ENCODE measurements at places on chromosomes 2 and 18. TPM values are rescaled to one million over a fixed set of nuclear protein-coding genes. Genes with fewer than 3 reads are reported as not detected.
A peak's percentile ranks its signal among the peaks of the same experiment; 100 is the strongest.

DNA sequence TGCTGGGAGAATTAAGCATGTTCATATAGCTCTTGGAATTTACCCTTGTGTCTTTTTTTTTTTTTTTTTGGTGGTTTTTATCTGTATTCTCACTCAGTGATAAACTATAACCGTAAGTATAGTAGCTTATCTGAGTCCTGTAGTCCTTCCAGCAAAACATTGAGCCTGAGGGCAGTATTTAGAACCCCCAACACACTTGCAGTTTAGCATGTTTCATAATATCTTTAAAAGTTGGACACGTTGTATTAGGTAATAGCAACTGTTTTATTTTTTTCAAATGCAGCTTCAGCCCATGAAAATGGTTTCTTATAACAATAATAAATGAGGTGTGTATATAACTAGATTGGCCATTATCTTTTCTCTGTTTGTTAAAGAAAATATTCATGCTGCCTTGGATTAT lies 603.5 kb upstream of the HS6ST1 start:
- DNase-seq, result no peak

DNA sequence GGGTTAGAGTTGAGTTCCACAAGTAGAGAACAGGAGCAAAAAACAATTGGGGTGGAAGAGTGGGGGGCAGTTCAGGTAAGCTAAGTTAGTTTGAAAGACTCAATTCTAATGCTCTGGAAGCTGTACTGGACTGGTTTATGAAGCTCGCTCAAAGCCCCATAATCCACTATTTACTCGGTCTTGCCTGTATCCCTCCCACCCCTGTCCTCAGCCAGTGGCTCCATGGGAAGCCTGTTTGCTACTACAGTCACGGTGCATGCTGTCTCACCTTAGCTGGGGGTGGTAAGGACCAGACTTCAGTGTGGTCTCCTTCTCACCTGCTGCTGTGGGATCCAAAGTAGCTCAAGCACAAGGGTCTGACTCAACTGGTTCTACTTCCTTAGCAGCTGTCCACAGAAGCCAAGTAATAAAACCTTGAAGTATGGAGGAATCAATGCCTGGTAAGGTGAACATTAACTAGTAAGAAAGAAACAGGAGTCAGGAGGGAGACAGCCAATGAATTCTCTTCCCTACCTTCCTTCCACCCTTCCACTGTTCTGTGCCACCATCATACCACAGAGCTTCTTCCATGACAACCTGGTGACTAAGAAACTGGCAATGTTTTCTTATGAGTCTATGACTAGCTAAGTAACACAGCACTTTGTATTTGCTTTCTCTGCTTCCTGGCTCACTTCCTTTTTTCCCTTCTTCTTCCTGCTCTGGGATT lies 230.8 kb downstream of the SRBD1 start:
- DNase-seq, result no peak

DNA sequence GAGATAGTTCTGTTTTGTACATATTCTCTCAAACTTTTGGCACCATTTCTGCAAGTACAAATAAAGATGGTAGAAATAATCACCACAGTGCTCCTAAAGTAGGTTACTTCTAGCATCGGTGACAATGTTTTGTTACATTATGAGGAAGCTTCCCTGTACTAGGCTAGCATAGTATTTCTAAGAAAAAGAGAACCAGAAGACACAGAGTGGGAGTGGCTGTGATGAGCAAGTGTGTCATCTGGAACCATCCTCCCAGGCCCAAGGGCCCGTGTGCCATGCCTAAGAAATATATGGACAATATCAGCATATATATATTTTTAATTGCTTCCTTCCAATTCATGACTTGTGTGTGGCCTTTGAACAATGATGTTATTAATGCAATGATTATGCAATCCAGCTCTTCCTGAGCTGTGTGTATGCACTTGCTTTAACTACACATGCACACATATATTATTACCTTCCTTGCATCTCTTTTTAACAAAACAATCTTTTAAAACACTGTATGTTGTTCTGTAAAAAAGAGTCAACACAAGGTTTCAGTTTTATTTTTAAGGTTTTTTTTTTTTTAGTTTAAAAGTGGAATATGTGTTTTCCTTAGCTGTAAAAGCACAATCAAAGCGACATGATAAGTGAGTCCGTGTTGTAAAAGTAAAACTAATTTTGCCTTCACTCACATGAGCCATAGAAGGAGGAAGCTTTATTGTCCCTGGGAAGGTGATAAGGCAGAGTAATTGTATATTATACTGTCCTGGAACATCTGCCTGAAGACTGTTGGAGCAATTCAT lies 303.9 kb downstream of the ZNF407 start:
- DNase-seq, result peak; percentile 11

GRCh38 chr2:112184121-112184520 lies 45.9 kb downstream of the FBLN7 start:
- DNase-seq, result no peak

GRCh38 chr2:14417551-14417950 lies 215.0 kb upstream of the LRATD1 start:
- no peak for DNase-seq

GRCh38 chr18:55485666-55486065 lies 102.3 kb downstream of the TCF4 start:
- no peak for DNase-seq

DNA sequence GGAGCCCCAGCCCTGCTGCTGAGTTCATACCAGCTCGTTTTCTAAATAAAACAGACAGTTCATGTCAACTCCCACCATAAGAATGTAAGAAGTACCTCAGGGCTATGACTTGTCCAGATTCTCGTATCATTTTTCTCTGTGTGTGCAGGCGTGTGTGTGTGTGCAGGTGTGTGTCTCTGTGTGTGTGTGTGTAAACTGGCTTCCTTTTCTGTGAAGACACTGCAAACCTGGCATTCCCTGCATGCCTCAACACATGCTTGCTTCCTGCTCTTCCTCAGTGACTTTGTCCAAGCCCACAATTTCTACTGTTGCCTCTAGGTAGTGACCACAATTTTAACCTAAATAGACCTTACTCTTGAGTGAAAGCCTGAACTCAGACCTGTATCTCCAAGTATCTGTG lies 879.0 kb downstream of the SLC4A3 start:
- DNase-seq, result no peak

DNA sequence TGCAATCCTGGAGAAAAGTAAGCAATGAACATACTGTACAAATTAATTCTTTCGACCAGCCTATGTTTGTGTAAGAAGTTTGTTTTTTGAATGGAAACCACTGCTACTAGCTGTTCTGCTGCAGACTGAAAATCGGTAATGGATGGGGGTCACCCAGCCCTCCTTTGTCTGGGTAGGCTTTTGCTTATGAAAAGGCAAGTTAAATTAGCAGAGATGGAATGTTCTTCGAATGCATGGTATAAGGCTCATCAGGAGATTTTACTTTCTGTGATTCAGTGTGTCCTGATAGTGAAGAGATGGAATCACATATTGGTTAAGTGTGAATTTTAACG lies 53.8 kb downstream of the EEF1B2 start:
- DNase-seq, result no peak

DNA sequence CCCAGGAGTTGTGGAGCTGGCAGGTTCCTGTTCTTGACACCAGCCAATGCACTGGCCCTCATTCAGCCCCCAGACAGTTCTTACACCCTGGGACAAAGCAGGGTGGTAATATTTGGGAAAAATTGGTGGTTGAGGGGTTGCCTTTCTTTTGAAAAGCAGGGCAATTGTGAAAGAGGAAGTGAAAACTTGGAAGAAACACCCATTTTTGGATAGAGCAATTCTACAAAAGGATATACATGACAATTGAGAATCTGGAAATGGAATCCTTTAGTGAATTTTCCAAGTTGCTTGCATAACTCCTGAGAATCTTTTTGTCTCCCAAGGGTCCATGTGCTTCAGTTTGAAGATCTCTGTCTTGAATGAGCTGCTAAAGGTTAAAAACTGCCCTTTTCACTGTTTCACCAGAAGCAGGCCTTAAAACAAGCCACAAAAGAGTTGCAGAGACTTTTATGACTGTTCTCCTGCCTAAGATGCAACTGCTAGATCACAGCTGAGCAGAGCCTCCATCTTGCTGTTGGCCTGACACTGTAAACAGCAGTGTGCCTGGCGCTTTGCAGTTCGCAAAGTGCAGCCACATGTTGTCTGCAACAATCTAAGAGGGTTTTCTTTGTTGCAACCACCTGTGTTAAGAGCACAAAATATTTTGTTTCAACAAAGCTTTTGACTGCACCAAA lies 11.8 kb downstream of the COL4A4 start:
- no peak for DNase-seq

GRCh38 chr2:40087434-40087833 lies 308.4 kb upstream of the THUMPD2 start:
- no peak for DNase-seq

- DNase-seq, result peak; percentile 91
Measured at GRCh38 chr2:237446338-237446665, 32.3 kb upstream of the COL6A3 start.

- peak; percentile 72 for DNase-seq
Measured at GRCh38 chr18:3248062-3248657, 559 bp downstream of the MYL12A start.

DNA sequence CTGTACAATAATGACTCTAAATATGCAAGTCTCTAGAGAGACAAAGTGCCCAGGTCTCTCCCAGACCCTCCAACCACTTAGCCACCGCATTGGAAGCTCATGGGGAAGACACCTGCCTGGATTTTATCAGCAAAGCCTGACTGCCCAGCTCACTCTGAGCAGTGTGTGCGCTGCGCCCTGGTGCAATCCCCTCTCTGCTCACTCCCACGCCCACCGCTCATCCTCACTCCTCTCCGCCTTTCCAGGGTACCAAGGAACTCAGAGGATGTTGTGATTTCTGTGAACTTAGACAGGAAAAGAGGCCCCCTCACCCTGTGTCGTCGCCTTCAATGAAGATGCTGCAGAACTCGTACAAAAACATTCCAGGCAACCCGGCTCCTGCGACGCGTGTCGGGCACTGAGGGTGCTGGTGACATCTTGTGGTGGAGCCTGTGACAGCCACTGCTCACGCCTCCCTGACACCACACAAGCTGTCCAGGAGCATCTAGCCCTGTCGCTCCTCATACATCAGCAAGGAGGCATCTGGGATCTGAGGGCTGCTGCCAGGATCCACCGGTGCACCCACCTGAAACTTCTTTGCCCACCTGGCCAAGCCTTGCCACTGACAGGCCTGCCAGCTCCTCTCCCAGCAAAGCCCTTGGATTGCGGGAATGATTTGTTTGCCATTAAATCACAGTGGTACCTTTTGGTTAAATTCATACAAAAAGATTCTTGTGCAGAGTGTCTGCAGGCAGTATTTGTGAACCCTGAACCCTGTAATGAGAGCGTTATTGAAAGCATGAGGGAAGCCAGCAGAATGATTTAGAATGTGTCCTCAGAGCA lies 220.4 kb downstream of the ZNF516 start:
- DNase-seq, result no peak

DNA sequence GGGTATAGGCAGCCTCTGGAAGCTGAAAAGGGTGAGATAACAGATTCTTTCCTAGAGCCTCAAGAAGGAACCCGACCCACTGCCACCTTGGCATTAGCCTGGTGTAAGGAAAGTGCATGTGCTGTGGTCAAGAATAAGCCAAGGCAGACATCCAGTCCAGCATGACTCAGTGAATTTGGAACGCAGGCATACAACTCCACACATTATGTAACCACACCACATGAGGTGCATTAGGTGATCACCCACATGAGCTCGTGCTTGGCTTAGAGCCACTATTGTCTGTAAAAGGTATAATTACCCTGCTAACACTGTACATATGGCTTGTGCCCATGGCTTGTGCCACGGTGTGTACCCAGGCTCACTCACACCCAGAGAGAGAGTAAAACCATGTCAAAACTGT lies 583.7 kb upstream of the HNMT start:
- no peak for DNase-seq

GRCh38 chr18:58863539-58864145 lies 1.0 kb upstream of the ZNF532 start:
- peak; percentile 55 for DNase-seq

GRCh38 chr2:8704906-8705305 lies 23.1 kb downstream of the ID2 start:
- DNase-seq, result no peak

DNA sequence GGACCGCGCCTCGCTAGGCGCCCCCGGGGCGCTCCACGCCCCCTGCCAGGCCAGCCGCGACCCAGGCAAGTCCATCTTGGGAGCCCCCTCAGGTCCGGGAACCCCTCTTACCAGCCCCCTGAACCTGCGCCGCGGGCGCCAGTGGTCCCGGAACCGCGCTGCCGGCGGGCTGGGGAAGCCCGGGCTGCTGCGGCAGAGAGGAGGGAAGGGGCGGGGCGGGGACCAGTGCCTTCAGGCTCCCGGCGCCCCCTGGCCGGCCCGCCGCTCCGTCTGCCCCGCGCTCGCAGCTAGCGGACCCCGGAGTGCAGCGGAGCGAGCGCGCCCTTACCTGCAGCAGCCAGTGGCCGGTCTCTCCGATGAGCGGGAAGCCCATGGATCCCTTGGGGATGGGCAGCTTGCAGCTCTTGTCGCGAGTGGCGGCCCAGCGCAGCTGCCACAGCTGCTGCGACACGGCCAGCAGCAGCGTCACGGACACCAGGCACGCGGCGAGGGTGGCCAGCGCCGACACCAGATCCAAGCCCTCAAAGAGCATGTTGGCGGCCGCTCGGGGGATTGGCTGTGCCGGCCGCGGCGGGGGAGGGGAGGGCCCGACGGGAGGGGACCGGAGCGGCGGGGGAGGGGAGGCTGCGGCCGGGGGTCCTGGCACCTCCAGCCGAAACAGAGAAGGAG lies at the start of gene CYP26B1:
TSS of gene CYP26B1 (minus strand) at position 560 of the 669 bp plus-strand sequence. CDS start at position 532, 28 bp downstream.
- no peak for DNase-seq

DNA sequence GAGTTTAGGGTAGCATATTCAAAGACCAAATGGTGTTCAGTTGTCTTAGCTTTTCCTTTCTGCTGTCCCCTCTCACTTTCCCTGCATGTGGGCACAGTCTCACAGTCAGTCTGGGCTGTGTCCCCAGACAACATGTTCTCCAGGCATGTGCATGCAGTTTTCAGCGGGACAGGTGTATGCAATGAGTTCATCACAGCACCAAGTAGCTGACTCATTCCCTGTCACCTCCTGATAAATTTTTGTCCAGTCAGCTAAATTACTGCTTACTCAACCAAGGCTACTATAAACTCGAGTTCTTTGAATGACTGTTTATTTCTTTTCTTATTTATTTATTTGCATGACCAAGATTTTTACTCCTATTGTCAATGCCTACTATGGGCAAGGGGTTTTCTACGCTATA lies 148.8 kb upstream of the CDH19 start:
- no peak for DNase-seq

GRCh38 chr2:203740871-203741281 lies 34.4 kb downstream of the CD28 start:
- DNase-seq, result peak; percentile 34

Gene CHRNA1
- 0.32 TPM for total RNA-seq

Gene INHA
- 0.43 TPM for total RNA-seq

Gene ALKAL2
- total RNA-seq, result not detected

Gene PARD6G
- 1.7 TPM for total RNA-seq

Gene ANKRD30B
- total RNA-seq, result 1.9 TPM

Gene SLC19A3
- under 0.01 TPM for total RNA-seq

Gene ESPNL
- 4.2 TPM for total RNA-seq

Gene TRAPPC8
- 56.6 TPM for total RNA-seq

Gene LRP2
- under 0.01 TPM for total RNA-seq

Gene PARD3B
- 53.1 TPM for total RNA-seq

Gene SOCS6
- 34.5 TPM for total RNA-seq

Gene RUFY4
- total RNA-seq, result not detected

Gene RAMP1
- total RNA-seq, result 35.0 TPM

Gene BCL2
- total RNA-seq, result 0.64 TPM

Gene LOXHD1
- total RNA-seq, result under 0.01 TPM

Gene COA5
- 12.6 TPM for total RNA-seq

Data from fibroblast of villous mesenchyme (primary cell).